ENCODE measurements at places on chromosomes 13 and 19.

GRCh38 chr19:13284929-13285928, 135.0 kb downstream of the IER2 start:
- no peak for DNase-seq

DNA sequence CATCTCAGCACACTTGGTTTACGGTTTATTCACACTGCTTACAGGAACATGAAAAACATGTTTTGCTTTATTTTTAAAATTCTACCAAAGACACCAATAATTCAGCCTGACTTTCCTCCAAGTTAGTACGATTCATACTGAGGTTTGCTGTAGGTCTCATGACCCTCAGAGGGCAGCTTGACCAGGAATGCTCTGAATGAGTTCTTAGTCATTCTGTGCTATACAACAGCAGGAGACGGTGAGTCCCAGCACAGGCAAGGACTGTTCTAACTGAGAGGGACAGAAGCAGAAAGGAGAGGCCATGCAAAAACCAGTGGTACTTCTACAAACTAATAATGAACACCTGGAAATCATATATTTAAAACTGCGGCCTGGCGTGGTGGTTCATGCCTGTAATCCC, 6.4 kb downstream of the GRTP1 start:
- DNase-seq = peak; percentile 49

- peak; percentile 21 for DNase-seq
These were observed 1.0 kb upstream of the ZNF529 start for GRCh38 chr19:36573895-36574720.

DNA sequence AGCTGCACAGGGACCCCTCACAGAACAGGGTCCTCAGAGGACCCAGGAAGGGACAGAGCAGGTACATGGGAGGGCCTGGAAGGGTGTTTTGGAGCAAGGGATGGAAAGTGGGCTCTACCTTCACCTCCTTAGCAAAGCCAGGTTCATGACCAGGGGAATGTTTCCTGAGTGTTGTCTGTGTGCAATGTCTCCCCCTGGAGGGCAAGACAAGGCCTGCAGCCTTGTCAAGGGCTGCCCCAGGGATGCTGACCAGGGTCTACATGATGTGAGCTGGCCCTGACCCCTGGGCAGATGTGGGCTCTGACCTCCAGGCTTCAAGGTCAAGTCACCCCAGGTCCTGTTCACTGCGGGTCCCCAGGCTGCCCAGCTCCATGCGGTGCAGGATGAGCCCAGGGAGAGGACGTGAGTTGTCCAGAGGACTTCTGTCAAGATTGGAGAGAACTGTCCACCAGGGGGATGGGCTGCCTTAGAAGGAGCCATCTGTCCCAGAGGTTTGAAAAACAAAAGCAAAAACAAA, 1.0 kb upstream of the CEACAM1 start:
- DNase-seq = peak; percentile 29

DNA sequence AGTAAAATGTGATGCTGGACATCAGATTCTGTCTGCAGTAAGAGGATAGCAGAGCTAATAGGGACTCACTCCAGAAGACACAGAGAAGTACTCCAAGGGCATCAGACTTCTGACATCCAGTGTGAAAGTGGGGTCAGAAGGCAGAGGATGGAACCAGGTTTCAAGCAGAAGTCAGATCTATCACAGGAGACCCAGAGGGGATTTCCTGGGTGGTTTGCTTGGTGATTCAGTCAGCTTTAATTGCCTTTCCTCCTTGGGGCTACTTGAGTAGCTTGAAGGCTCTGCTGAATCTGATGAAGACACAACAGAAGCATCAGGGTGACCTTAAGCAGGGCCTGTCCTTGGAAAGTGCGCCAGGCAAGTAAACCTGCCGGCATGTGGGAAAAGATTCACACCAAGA, 300.6 kb downstream of the COG6 start:
- no peak for DNase-seq

GRCh38 chr19:7645656-7646425, 8.9 kb downstream of the STXBP2 start:
- no peak for DNase-seq

DNA sequence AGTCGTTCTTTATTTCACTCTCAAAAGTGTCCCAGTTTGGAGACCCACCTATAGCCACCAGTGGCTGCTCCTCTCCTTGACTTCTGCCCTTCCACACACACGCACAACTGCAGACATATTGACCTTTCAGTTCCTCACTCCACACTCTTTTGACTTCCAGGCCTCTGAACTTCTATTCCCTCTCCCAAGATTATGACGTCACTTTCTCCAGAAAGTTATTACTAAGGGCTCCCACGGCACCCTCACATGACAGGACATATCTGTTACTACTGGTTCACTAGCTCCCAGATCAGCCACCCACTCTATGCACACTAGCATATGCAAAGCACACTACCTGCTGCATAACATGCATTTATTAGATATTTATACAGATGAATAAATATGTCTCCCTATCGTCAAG, 45.9 kb downstream of the XPO4 start:
- DNase-seq = no peak

DNA sequence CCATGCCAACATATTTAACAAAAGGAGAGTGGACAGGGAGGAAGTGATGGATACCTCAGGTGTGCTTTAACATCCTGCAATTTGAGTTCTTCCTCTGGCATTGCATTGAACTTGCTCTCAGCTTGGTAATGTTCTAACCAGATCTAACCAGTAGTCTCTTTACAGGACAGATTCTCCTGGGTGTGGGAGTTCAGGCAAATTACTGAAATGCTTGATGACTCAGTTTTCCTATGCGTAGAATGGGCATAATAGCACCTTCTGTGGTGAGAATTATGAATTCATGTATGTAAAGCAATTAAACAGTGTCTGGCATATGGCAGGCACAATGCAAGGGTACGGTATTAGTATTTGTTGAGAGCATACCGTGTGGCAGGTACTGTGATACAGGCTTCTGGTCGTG, 3.6 kb downstream of the AKAP11 start:
- no peak for DNase-seq

GRCh38 chr13:103556681-103557080, 490.5 kb upstream of the SLC10A2 start:
- DNase-seq = no peak

- DNase-seq = no peak
These were observed 30.5 kb downstream of the STK24 start for GRCh38 chr13:98546402-98546801.

- no peak for DNase-seq
These were observed 26.6 kb downstream of the SHISA2 start for GRCh38 chr13:26025196-26025595.

GRCh38 chr13:37944081-37944868, 74.7 kb upstream of the TRPC4 start:
- no peak for DNase-seq

GRCh38 chr13:26555413-26555812, 2.1 kb upstream of the WASF3 start:
- no peak for DNase-seq

- no peak for DNase-seq
These were observed 18.2 kb downstream of the CRX start for GRCh38 chr19:47839913-47840312.

GRCh38 chr13:29059800-29060199, 239.7 kb downstream of the MTUS2 start:
- DNase-seq = no peak

GRCh38 chr19:41409288-41409687, 11.7 kb downstream of the BCKDHA start:
- DNase-seq = peak; percentile 44

- peak; percentile 89 for DNase-seq
These were observed at the start of gene ZNF677 for GRCh38 chr19:53254411-53255341. ZNF677 (minus strand) TSS chr19:53254873; CDS start chr19:53251550, 3,323 bp downstream.

GRCh38 chr13:36919833-36920615, at the start of gene SMAD9:
SMAD9 (minus strand) TSS chr13:36920238; CDS start chr13:36879689, 40,549 bp downstream.
- peak; percentile 69 for DNase-seq

- no peak for DNase-seq
These were observed 83.3 kb upstream of the PCDH8 start for GRCh38 chr13:52931539-52932431.

GRCh38 chr13:105625691-105626090, 909.8 kb downstream of the EFNB2 start:
- no peak for DNase-seq

DNA sequence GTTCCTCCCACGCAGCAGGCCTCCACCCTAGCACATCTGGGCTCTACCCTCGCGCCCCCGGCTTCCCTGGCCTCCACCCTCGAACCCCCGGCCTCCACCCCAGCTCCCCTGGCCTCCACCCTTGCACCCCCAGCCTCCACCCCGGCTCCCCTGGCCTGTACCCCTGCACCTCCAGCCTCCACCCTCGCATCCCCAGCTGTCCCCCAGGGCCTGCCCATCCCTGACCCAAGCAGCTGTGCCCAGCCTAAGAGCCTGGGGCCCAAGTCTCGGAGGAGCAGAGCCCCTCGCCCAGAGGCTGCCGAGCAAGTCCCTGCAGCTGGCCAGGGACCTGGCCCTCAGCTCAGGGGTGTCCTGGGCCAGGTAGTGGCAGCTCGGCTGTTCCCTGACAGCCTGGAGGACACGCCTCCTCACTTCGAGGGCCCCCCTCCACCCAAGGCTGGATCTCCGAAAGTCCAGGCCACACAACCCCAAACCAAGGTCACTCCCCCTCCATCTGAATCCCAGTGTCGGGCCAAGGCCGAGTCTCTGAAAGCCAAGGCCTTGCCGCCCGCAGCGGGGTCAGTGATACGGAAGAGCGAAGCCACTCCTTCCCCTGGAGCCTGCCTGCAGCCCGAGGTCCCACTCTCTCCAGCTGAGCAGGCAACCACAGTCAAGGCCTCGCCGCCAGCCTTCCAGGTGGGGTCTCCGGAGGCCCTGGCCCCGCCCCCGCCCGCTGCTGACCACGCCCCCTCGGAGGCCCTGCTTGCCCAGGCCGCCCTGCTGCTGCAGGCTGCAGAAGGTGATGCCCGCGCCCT, 7.9 kb upstream of the ARHGAP33 start:
- no peak for DNase-seq

DNA sequence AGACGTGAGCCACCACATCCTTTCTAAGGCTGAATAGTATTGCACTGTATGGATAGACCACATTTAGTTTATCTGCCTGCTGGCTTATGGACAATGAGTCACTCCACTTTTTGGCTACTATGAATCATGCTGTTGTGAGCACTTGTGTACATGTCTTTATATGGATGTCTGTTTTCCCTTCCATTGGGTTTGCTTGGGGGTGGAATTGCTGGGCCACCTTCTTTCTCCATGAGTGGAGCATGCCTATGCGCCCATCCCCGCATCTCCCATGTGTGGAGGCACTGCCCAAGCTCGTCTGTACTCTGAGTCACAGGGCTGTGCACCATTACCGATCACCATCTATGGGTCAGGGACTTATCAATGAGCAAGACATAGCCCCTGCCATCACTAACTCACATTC, 127.2 kb upstream of the GJB6 start:
- DNase-seq = peak; percentile 95

DNA sequence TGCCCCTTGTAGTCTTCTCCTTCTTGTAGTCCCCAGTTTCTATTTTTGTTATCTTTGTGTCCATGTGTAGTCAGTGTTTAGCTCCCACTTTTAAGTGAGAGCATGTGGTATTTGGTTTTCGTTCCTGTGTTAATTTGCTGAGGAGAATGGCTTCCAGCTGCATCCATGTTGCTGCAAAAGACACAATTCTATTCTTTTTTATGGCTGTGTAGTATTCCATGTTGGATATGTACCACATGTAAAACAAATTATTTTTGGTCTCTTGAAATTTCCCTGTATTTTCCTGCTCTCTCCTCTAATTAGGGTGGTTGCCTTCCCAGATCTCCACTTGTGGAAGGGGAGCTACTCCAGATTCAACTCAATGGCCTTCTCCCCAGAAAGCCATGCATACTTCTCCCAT, 813.8 kb downstream of the UQCRFS1 start:
- no peak for DNase-seq

- DNase-seq = no peak
These were observed 181.7 kb upstream of the RFC3 start for GRCh38 chr13:33636243-33636642.

GRCh38 chr13:101567841-101568240, 115.4 kb downstream of the ITGBL1 start:
- peak; percentile 18 for DNase-seq

GRCh38 chr19:31054430-31054829, 294.8 kb downstream of the TSHZ3 start:
- DNase-seq = peak; percentile 63

DNA sequence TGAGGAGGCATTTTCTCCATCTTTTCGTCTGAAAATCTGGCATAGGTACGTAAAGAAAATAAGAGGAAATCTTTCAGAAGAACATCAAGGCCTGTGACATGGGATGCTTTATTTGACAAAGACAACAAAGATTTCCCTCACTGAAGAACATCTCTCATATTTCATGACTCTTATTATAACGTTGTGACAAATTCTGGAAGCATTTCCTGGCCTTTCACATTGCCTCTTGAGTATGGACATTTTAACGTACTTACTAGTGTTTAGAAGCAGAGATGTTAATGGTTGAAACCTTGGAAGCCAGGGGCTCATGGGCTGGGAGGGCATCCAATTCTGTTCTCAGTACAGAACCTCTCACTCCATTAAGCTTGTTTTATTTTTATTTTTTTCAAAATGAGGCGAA, 210.8 kb downstream of the DCT start:
- no peak for DNase-seq

- DNase-seq = peak; percentile 46
These were observed 6.3 kb upstream of the JUNB start for GRCh38 chr19:12784871-12785430.

DNA sequence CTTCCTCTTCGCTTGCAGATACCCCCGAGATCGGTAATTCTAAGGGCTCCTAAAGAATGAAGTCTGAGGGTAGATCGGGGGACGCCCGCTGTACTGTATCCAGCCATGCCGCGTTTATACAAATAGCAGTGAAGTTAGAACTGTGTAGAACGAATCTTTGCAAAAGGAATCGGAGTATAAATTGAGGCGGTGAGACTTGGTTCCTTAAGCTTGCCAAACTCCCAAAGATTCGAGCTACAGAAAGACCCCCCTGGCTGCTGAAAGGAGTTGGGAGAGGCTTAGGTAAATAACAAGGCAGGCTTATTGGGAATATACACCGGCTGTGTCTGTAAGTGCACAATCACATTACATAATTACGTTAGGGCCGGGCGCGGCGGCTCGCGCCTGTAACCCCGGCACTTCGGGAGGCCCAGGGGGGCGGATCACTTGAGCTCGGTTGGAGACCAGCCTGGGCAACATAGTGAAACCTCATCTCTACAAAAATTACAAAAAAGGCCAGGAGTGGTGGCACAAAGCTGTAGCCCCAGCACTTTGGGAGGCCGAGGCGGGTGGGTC, 12.2 kb downstream of the TMEM160 start:
- DNase-seq = peak; percentile 16

DNA sequence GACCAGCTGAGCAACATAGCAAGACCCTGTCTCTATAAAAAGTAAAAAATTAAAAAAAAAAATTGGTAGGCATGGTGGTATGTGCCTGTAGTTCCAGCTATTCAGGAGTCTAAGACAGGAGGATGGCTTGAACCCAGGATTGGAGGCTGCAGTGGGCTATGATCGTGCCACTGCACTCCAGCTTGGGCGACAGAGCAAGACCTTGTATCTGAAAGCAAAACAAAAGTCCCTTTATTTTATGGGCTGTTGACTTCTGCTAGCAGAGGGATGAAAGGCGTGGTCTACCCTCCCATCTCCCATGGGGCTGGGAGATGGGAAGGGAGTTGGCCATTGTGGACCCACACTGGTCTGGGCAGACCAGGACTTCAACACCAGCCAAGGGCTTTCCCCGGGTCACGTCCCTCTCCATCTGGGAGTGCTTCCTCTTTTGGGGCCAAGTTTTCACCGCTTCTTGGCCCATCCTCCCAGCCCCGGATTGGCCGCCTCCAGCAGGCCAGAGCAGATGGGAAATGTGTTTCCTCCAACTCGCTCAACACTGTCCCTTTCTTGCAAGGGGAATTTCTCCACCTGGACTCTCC, 2.2 kb upstream of the TNFSF9 start:
- DNase-seq = no peak
